Kasumi-1 (cell line): ENCODE measurements at places on chromosomes 11 and 22.
A peak's percentile ranks its signal among the peaks of the same experiment; 100 is the strongest.

- no peak for DNase-seq
Measured at GRCh38 chr11:62004473-62004872, 37.0 kb upstream of the FTH1 start.

GRCh38 chr22:20319041-20319744 lies 667 bp downstream of the DGCR6L start:
- peak; percentile 31 for DNase-seq

DNA sequence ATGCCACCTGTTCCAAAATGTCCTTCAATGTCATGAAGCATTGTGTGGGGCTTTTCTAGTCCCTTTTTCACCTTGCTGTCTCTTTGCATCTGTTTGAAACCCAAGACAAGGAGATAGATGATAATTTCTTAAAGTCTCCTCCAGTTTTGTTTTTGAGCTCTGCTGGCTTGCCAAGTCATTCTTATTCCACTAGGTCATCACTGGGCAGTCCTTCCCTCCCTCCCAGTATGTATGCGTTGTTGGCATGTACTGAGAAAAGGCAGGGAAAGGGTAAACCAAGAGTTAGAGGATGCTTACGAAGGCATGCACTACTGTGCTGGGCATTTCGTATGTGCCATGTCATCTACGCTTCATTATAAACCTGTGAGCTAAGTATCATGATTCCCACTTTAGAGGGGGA lies 78.6 kb downstream of the PARVA start:
- no peak for DNase-seq

- no peak for DNase-seq
Measured at GRCh38 chr11:117444256-117444655, 116.6 kb downstream of the CEP164 start.

DNA sequence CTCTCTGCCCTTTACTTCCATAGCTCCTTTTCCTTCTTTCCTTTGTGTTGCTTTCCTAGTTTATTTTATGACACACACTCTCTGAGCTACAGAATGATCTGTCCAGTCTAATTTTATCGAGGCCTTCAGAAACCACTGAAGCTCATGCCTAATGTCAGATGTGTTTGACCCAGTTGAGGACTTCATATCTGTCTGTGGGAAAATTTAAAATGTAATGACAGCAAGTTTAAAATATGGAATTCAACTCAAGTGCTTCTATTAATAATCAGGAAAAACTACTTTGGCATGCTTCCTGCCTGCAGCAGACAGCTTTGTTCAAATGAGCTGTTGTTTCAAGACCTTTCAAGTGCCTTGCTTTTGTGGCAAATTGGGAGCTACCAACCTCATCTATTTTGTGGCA lies 261.8 kb upstream of the MTNR1B start:
- no peak for DNase-seq

- peak; percentile 71 for DNase-seq
Measured at GRCh38 chr22:36330655-36331305, 57.0 kb downstream of the MYH9 start.

DNA sequence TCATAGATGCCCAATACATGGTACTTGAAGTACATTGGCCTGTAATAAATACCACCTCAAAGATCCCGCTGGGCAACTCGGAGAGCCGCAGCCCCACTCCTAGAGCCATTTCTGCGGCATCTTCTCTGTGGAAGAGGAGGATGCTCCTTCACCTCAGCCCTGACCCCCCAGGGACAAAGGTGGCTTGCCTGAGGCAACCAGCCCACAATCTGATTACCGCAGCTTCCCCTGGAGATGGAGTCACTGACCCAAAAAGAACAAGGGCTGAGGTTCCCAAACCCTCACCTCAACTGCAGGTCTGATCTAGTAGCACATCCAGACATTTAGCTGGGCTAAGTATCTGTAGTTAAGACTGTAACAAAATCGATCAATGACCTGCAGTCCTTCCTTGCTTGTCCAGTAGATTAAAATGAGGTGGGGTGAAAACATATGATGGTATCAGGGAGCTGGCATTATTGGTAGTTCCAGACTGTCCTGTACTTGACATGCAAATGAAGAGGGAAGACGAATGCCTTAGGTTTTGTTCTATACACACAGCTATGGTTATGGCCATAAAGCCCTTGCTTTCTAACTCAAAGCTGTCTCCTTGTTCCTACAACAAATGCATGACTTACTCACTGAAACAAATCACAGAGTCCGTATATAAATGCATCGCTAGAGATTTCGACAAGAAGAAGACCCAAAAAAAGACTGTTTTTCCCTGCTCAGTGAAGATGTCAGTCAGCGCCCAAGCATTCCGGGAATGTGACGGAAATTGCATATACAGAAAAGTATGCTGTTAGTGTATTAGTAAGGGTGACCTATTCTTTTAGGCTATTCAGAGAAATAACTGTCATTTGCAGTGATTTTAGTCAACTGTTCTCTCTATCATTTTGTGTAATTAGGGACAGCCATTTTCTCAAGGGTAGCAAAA lies 33.7 kb downstream of the C11orf71 start:
- DNase-seq: no peak

DNA sequence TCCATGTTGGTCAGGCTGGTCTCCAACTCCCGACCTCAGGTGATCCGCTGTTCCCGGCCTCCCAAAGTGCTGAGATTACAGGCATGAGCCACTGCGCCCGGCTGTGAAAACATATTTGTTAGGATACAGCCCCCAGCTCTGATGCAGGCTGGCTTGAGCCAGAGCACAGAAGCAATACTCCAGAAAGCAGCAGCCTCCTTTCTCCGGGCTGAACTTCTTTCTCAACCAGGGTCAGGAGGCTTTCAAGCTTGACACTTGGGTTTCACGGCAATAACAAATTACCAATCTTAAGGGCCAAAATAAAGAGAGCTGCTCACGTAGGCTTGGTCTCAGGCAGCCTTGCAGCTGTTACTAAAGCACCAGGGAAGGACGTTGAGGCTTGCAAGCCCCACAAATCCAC lies 10.8 kb upstream of the CECR2 start:
- no peak for DNase-seq

GRCh38 chr11:44944181-44944852 lies 6.4 kb downstream of the TP53I11 start:
- no peak for DNase-seq

DNA sequence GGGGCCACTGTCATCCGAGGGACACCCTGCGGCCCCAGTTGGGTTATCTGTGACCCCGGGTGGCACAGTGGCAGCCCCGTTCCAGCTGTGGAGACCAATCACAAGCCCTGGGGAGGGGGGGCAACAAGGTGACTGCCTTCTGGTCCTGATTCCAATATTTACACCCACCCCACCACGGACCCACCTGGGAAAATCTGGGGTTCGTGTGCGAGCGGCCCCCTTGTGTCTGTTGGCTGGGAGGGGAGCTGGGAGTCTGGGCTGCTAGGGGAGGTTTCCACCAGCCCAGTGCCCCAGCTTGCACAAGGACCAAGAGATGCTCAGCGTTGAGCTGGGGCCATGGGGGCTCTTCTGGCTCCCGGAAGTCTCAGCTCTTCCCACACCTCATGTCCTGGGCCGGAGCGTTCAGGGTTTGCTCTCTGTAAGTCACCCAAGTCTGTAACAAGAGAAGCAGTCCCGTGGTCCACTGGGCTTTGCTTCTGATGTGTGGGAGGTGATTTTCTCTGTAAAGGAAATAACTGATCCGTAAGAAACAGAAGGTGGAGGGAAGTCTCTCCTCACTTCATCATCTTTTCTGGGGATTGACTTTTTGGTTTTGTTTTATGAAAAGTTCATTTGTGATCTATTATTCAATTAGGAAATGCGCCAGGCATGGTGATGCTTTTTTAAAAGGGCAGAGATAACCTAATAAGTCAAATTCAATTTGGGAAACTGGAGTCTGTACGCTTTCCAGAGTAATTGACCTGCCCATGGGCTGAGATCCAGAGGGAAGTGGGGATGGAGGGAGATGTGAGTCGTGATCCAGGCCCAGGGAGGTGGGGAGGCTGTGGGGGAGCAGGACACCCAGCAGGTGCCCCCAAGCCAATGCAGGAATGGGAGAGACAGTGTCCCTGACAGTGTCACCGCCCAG lies 22.4 kb upstream of the GAL start:
- no peak for DNase-seq

DNA sequence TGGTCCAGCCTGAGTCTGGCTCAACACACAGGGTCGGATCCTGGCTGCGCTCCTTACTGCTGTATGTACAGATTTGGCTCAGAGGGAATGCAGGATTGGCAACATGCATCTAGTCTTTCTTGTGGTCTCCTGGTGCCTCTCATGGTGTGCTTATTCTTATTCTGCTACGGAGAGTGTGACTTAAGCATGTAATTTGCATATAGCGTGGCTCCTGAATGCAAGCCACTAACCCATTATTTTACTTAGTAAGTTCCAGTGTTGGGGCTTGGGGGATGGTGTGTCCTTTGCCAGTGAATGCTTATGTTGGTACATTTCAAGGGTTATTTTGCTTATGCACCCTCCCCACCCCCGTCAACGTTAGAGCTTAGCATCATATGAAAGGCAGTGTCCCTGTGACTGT lies 51.2 kb downstream of the PTPRJ start:
- DNase-seq: no peak

- peak; percentile 14 for DNase-seq
Measured at GRCh38 chr11:134070342-134070845, 1.5 kb downstream of the JAM3 start.

GRCh38 chr11:71927820-71928736 lies at the start of gene XNDC1N:
Gene XNDC1N, minus strand, starts transcription at chr11:71928594. Its CDS starts 5,241 bp downstream, at chr11:71923353.
- peak; percentile 95 for DNase-seq

DNA sequence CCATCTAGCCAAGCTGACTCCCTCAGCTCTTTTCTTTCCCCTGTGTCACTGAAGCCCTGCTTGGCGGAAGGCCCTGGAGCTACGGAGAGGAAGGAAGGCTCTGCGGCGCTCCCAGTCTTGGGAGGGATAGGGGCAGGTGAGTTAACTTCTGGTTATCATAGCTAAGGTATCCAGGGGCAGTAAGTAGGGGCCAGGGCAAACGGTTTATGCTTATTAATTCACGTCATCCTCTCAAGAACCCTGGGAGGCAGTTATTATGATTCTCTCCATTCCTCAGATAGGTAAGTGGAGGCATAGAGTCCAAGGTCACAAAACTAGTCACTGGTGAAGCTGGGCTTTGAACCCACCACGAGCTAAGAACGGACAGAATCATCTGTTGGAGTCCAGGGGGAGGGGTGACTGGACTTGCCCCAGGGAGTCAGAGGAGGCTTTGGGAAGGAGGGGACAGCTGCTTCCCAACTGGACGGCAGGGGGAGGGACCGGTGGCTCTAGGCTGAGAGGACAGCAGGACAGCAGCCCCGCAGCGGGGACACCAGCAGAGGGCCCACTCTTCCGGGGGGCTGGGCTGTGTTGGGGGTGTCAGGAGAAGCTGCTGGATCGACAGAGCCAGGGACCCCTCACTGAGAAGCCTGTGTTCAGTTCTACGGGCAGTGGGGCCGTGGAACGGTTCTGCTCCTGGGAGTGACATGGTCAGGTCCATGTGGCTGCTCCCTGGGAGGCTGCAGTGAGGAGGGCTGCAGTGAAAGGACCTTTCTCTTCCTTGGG lies 3.5 kb downstream of the BAIAP2L2 start:
- no peak for DNase-seq

- no peak for DNase-seq
Measured at GRCh38 chr11:44799012-44799411, 72.2 kb downstream of the TSPAN18 start.
